ENCODE measurements at places on chromosomes 2 and 18.

- DNase-seq = no peak
These were observed 265.4 kb downstream of the TRIB2 start for GRCh38 chr2:12982149-12982584.

DNA sequence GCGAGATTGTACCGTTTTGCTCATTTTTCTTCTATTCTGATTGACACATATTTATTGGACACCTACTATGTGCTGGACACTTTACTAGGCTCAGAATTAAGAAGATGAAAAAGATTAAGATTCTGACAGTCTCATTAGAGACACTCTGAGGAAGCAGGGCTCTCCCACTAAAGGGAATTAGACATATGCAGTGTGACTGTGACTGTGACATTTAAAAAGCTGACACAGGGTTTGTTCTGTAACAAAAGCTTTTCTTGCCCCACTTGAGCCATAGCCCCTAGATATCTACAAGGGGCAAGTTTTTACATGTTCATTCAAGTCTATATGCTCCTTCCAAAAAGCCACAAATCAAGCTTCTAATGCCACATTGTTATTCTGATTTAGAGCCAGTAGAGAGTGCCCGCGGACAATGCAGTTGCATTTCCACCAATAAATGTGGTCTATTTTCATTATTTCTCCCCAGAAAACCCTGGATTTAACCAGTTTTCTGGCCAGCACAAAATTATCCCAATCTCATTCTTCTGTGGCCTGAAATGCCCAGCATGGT lies 9.8 kb downstream of the ARHGAP25 start:
- no peak for DNase-seq

DNA sequence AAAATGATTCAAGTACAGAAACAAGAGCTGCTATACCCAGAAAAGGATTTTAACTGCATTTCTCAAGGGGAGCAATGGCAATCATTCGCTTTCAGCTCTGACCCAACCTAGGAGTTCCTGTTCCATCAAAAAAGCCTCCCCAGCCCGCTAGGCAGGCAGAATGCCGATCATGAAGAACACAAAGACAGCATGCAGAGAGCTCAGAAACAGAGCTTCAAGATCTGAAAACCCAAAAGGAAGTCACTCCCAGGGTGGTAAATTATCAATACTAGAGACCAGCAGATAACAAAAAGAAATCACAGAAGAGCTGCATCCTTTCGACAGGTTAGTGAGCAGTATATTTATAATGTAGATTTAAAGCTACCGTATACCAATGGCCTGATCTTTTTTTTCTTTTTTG lies 84.8 kb upstream of the CRIM1 start:
- DNase-seq = no peak

DNA sequence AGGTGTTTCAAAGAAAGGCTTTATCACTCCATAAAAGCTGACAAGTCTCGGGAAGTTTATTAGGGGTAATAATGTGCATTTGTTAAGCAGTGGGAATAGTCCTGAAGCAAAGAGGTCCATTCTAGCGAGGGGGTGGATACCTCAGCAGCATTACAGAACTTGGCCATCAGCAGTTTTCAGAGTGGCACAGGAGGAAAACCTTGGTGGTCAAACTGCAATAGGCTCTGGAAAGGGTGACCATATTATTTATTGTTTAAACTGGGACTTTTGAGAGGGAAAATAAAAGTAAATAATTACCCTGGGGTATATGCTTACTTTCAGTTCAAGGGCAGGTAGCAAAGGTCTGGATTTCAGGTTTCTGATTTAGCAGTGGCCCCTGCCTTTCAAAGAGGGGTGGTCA lies 115.5 kb upstream of the KLHL14 start:
- DNase-seq = no peak

GRCh38 chr2:77746780-77747179 lies 224.6 kb upstream of the LRRTM4 start:
- DNase-seq = no peak

Measured in NCI-H1092 (cell line).